ENCODE measurements at places on chromosomes 5 and 9.

DNA sequence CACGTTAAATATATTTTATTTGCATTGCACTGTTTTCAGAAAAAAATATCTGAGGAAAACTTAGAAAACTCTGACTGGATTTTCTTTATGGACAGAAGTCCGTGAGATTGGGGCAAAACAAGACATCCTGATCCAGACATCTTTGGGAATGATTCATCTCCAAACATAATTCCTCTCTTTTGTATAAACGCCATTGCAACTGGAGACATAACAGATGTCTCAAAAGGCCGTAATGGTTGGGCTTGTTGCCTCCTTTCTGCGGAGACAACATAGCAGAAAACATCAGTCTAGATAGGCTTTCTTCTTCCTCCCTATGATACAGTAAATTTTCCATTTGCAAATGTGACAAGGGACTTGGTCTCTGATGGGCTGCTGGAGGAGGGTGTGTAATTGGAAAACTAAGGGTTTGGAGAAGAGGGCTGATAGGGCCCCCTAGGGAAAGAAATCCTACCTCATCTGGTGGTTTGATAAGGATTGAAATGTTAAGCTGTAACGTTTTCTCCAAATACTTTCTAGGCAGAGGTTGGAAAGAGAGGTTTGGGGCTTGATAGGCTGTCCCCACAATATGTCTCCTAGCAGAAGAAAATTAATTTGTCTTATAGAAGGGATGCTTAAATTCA is 631.5 kb upstream of the ST8SIA4 start:
- no peak for DNase-seq

DNA sequence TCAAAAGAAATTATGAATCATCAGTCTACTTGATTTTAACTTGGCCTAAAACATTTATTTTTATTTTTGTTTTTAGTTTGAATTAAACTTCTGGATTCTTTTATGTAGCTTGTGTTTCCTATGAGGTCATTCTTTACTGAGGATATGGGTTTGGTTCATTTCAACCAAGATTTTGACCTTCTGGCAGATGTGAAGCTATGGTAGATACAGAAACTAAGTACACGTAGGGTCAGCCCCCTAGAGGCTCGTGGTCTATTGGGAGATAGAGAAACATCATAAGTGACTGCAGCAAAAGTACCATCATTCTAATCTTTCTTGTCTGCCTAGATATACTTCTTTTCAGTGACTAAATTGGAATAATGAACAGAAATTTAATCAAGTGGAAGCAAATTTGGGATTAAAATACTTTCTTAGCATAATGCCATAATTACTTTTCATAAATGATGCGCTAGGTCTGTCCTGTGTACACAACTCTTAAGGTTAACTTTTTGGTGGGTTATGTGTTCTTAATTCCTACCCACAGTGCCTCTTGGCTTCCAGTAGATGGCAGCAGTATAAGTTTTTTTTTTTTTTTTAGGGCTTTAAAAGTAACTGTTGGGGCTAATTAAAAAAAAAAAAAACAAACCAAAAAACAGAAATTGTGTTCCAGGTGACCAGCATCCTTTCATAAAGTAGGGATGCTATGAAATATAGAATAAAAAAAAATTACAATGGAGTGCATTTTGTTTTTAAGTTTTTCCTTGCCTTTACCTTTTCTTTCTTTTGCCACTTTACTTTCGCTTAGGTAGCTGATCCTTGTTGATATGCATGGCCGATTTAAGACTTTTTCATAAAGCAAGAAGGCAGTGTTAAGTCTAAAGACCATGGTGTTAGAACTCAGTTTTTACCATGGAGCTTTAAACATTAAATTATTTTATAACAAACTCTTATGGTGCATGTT is 49.9 kb downstream of the LRRTM2 start:
- DNase-seq, result peak; percentile 38

- no peak for DNase-seq
Observed at GRCh38 chr9:138070815-138071214, 193.2 kb downstream of the CACNA1B start.

- DNase-seq, result no peak
Observed at GRCh38 chr9:81596679-81597418, 92.5 kb downstream of the TLE1 start.

DNA sequence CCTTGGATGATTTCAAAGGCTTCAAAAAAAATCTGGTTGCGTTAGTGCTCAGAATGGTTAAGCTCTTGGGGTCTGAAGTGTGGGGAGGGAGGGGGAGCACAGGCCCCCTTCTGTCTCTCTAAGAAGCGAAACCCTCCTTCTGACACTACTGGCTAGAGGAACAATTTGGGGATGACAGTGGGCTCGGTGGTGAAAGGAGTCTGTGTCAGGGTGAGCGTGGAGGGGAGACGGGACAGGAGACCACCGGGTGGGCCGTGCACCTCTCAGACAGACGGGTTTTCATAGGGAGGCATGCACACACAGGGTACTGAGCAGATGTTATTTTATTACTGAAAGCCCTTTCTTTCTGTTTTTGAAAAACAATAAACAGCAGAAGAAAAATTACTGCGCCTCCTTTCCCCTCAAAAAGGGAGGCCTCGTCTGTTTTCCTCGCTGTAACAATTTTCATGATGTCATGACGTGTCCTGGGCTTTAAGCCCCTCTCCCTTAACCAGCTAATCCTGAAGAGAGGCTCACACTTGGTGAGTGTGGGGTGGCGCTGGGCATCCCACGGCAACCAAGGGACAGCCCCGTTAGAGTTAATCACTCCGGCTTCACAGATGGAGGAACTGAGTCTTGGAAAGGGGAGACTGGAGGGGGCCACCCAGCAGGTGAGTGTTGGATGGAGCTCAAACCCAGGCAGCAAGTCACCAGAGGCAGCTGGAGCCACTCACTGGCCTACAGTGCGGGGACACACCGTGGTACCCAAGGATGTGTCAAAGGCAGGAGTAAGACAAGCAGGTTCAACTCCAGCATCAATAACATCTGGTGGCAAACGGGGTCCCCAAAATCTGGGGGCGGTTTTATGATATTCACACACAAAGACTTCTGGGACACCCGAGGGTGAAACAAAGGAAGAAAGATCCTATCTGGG is 53.4 kb downstream of the PTCH1 start:
- DNase-seq, result no peak

GRCh38 chr5:142783601-142784341 is 13.6 kb downstream of the ARHGAP26 start:
- DNase-seq, result peak; percentile 49

- no peak for DNase-seq
Observed at GRCh38 chr9:135127718-135128670, 40.5 kb downstream of the OLFM1 start.

GRCh38 chr9:130682421-130683121 is 11.0 kb upstream of the EXOSC2 start:
- peak; percentile 91 for DNase-seq

DNA sequence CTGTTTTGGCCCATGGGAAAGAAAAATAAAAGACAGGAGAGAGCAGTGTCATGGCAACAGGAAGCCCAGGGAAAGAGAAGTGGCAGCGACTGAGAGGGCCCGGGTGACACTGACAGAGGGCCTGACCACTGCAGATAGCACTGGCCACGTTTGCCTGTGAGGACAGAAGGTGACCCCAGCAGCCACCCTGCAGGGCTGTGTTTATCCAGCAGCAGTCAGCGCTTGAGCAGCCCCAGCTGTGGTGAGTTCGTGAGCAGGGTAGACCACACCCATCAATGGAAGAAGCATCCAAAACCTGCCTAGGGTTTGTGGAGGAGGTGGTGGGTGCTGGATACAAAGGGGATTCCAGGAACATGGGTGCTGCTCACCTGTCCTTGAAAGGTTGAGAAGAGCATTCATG is 222.5 kb downstream of the MARCHF11 start:
- no peak for DNase-seq

GRCh38 chr5:161312882-161313281 is 233.6 kb downstream of the GABRB2 start:
- no peak for DNase-seq
